ENCODE measurements at places on chromosomes 16 and 17.
A peak's percentile ranks its signal among the peaks of the same experiment; 100 is the strongest.

- DNase-seq: peak; percentile 18
These were observed 27.1 kb downstream of the PMP22 start for GRCh38 chr17:15238057-15238456.

DNA sequence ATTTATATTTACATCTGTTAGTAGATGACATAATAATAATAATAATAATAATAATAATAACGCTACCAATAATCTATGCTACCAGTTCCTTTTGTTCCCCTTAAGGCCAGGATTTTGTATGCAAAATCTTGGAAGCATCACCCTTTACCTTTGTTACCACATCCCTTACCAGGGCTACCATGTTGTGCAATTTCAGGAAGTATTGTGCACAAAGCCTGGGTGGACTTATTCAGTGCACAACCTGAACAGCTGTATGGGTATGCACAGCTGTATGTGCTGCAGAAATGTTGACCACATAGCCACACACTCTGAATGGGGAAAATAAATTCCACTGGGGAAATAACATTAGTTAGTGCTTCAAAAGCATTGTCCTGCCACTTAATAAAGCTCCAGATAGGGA is 19.9 kb upstream of the CALB2 start:
- no peak for DNase-seq

- DNase-seq: peak; percentile 13
These were observed 178.3 kb downstream of the MRTFB start for GRCh38 chr16:14249291-14250032.

GRCh38 chr16:66904846-66905632 is 13.6 kb downstream of the CDH16 start:
- DNase-seq: no peak

DNA sequence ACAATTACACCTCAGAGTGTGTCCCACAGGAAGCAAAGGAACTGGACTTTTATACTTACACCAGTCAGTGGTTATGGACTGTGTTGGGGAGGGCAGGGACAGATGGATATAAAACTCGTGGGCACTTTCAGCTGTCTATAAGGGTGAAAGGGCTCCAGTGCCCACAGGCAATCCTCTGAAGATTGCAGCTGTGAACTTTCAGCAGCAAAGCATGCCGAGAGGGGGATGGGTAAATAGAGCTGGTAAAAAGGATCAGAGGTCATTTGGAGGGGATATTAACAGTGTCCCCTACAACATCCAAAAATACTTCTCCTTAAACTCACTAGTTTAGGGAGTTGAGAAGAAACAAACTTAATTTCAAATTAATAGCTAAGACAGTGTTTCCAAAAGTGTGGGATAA is 13.3 kb upstream of the RFWD3 start:
- no peak for DNase-seq

DNA sequence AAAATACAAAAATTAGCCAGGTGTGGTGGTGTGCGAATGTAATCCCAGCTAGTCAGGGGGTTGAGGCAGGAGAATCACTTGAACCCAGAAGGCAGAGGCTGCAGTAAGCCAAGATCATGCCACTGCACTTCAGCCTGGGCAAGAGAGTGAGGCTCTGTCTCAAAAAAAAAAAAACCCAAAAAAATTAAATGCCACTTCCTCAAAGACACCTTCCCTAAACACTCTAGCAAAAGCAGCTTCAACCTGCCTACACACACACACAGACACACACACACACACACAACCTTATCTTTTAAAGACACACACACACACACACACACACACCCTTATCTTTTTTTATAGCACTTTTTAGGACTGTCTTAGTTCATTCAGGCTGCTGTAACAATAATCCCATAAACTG is 201.7 kb upstream of the PSMD7 start:
- no peak for DNase-seq

DNA sequence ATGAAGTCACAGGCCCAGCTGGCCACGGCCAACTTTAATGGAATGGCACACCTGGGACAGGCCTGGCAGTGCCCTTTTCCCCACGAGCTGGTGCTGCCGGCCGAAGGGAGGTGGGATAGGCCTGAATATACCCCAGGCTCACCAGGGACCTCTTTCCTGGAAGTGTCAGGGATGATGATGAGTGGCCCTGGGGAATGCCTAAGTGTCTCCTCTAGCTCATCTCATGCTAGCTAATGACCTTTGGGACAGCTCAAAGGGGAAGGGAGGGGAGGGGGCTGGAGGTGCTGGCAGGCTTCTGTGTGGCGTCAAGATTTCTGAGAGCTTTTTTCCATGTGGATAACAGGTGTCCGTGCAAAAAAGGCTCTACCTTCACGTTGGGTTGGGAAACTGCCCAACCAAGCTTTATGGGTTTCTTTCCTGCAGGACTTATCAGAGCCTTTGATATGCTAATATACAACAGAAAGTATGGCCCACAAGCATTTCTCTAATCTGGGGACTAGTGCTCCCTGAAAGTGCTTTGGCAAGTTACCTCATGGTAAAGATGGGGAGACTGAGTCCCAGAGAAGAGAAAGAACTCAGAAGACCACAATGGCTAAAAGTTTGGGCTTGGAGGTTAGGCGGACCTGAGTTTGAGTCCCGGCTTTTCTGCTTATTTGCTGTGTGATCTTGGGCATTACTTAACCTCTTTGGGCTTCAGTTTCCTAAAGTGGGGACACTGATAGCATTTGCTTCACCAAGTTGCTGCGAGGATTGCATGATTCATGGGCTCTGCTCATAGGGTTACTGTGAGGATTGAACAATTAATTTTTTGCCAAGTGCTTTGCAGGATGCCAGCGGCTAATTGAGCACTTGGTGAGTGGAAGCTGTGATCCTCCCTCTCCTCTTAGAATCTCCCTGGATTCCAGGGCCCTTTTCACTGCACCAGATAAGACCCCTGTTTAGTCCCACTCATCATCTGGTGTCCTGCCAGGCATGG is 14.0 kb downstream of the ADGRG1 start:
- DNase-seq: no peak

GRCh38 chr17:21125862-21126261 is 902 bp upstream of the DHRS7B start:
- peak; percentile 69 for DNase-seq

GRCh38 chr16:86349338-86349900 is 160.9 kb upstream of the FOXF1 start:
- DNase-seq: no peak

GRCh38 chr17:41486809-41487530 is 2.7 kb downstream of the KRT36 start:
- peak; percentile 15 for DNase-seq

GRCh38 chr17:17361867-17362539 is 58.8 kb downstream of the NT5M start:
- no peak for DNase-seq

DNA sequence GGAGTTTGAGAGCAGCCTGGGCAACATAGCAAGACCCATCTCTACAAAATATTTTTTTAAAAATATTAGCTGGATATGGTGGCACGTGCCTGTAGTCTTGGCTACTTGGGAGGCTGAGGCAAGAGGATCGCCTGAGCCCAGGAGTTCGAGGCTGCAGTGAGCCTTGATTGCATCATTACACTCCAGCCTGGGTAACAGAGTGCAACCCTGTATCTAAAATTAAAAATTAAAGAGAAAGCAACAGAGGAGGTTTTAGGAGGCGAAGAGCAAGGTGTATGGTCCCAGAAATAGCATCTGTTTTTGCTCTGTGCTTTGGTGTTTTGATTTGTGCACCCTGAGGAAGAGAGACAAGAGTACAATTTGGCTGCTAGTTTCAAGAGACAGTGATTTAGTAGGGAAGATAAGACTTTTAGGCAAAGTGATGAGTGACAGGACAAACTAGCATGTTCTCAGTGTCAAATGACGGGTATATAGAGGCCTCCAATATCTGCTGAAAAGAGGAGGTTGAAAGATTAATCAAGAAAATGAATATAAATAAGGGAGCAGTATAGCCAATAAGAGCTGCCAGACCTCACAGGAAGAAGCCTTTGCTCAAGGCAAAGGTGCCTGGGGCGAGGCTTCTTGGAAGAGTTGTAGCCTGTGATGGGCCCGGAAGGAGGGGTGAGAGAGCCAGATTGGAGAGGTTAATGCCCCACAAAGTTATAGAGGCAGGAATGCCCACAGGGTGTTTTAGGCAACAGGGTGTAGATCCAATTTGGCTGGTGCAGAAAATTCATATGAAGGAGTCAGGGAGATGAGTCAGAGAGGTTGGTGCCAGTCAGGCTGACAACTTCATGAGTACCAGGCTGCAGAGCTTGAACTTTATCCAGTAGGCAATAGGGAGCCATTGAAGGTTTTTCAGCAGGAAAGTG is 11.4 kb downstream of the HLF start:
- DNase-seq: no peak
